ENCODE measurements at places on chromosomes 1 and 21.

DNA sequence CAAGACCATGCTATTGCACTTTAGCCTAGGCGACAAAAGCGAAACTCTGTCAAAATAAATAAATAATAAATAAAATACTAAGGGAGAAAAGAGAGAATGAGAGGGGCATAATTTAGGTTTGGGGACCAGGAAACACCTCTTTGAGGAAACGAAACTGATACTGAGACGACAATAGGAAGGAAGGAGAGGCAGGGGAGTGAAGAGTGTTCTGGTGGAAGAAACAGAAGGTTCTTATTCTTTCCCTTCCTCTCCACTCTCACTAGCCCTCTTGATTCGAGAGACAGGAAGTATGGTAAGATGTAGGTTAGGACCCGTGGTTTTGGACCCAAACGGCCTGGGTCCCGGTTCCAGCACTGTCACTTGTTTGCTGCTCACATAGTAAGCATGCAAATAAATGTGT is 1.6 kb upstream of the NKAIN1 start:
- DNase-seq: no peak

GRCh38 chr1:100794748-100795645 is 75.5 kb downstream of the VCAM1 start:
- DNase-seq: no peak

GRCh38 chr1:212797681-212798080 is 6.0 kb downstream of the TATDN3 start:
- DNase-seq: no peak

DNA sequence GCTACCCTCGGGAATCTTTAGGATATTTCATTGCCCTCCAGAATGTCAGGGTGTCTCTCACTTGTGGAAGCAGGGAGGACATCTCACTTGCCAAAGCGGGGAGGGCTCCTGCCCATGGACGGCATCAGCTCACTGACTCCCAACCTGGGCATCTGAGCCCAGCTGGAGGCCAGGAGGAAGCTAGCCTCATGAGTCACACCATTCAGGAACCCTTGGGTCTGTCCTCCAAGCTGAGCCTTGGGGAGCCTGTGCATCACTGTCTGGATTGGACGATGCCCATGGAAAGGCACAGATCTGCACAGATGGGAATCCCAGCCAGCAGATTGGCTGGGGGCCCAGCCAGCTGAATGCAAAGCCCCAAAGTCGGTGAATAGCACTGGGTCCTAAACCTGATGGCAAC is 25.2 kb downstream of the WNT3A start:
- no peak for DNase-seq

- no peak for DNase-seq
These were observed 206.8 kb downstream of the ST6GALNAC3 start for GRCh38 chr1:76281306-76281705.

DNA sequence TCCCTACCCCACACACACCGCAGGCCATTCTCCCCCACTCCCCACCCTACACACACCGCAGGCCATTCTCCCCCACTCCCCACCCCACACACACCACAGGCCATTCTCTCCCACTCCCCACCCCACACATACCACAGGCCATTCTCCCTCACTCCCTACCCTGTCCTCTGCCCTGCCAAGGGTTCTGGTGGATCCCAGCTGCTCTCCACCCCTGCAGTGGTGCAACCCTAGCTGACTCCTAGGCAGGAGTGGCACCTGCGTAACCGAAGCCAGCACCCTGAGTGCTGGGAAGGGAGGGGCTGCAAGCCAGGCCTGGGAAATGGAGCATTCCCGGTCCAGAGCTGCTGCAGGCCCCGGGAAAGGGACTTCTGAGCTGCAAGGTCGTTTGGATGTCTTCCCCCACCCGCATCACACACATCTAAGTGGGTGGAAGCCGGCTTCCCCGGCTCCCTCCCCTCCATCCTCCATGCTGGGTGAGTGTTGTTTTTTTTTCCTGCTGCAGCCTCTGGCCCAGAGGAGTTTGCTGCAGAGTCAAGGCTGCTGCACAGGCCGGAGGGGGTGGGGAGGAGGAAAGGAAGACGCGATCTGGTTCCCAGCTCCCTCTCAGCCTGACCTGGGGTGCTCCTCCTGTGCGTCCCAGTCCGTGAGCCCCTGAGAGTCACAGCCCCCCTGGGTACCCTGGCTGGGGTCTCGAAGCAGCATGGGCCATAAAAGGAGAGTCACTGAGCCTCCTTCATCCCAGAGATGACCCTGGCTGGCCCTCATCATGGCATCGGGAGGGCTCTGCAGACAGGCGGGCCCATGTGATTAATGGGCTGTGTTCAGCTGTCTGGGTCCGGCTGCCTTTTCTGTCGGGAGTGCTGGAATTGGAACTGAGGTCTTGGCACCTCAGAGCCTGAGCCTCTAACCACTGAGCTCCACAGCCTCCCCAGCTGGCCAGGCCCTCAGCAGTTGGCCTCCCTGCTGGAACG is 16.1 kb downstream of the H6PD start:
- no peak for DNase-seq

- no peak for DNase-seq
These were observed 13.2 kb downstream of the IFNLR1 start for GRCh38 chr1:24173638-24174575.

GRCh38 chr1:246786606-246787238 is 62.5 kb downstream of the SCCPDH start:
- no peak for DNase-seq

GRCh38 chr1:63908016-63908415 is 134.2 kb downstream of the ROR1 start:
- DNase-seq: no peak

- DNase-seq: no peak
These were observed 276.9 kb downstream of the SIPA1L2 start for GRCh38 chr1:232353001-232353400.

DNA sequence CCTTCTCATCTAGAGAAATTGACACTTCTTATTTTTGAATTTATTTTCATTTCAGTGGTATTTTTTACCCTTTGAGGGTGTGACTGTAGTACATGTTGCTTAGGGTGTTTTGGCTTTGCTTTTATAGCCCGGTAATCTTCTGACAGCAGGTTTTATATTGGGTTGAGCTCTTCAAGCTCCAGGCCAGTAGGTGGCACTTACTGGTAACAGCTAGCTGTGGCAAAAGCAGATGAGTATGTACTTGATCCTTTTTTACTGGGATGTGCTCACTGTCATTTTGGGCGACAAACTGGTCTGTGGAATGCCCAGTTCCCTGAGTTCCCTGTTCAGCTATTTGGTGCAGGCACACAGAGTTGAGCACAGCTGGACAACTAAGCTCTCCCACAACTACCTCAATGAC is 916.2 kb upstream of the B3GALT2 start:
- DNase-seq: no peak

DNA sequence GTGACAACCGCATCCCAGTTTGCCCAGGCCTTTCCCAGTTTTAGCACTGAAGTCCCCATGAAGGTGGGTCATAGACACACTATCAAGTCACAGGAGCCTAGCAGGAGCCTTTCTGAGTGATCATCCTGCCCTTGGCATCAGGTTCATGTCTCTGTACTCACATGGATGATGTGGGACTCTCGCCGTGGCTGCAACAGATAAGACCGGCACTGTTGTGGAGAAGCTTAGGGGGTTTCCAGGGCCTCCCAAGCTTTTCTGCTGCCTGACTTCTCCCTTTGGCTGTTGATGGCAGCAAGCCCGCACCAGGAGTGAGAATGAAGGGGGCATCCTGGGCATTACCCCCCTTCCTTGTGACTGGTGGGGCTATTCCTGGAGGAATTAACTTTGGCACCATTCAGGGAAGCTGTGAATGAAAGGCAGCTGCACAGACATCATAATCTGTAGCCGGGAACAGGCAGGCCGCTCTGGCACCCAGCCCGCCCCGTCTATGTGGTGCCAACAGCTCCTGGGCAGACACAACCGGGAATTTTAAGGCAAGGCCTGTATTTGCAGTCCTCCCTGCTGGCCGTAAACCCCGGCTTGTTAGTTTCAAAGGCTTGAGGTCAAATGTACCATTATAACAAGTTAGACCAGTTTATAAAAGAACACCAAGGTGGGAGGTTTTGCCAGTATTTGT is 148.6 kb downstream of the HUNK start:
- no peak for DNase-seq

DNA sequence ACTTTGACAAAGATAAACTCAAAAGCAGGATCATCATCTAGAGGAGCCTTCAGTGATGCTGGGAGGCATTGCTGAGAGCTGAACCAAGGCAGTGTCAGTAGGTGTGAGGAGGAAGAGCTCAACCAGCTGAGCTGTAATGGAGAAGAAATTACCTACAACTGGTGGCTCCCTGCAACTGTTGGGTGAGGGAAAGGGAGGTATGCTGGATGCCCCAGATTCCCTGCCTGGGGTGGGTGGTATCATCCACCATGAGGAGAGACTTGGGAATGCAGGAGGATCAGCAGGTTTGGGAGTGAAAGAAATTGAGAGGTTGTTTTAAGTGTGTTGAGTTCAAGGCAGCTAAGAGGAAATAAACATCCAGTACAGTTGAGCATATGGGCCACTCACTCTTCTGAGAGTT is 199.8 kb downstream of the DNM3 start:
- DNase-seq: no peak

- DNase-seq: no peak
These were observed 12.1 kb downstream of the EPHA2 start for GRCh38 chr1:16143566-16144324.

DNA sequence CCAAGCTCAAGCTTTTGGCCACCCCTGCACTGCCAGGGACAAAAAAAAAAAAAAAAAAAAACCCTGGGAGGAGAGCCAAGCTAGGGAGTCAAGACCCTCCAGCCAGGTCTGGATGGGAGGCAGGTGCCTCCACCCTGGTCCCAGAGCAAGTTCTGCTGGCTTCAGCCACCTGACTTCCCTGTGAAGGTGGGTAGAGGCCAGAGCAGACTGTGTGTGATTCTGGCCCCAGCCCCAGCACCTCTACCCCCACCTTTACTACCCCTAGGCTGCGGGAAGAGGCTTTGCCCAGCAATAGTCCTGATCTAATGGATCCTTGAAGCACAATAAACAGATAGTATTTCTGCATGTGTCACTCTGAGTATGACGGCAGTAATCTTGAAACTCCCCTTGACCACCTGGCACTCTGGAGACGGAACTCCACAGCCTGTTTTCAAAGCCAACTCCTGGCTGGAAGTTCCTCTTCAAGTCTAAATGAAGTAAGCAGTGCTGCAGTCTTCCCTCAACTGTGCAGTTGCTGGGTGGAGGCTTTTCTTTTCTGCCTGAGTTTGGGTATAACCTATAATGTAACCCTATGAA is 9.8 kb downstream of the PDZK1IP1 start:
- no peak for DNase-seq

GRCh38 chr21:45739218-45740087 is 95.9 kb downstream of the PCBP3 start:
- no peak for DNase-seq

- no peak for DNase-seq
These were observed 21.9 kb upstream of the KIF14 start for GRCh38 chr1:200642481-200642880.

DNA sequence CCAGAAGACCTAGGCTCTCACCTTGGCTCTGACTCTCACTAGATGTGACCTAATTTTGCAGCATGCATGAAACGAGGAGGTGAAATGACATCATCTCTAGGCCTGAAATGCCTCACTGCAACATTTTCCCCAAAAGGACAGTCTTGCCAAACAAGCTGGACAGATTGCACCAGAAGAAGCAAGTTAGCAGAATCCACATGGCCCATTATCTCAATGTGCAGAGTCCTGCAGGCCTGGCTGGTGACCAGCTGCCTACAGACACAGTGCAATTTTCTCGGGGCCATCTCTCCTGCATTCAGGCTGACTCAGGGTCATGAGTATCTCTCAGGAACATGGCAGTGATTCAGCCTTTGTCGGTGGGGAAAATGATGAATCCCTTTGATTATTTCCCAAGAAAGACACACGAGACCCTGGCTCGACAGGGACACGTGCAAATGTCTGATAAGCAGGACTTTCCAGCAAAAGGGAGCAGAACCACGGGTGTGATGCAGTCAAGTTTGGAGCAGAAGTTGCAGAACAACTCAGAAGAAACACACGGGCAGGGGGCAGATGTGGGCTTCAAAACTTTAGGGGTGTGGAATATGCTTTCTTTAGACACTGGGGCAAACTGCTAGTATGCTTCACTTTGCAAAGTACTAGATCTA is 38.7 kb downstream of the TRIM67 start:
- no peak for DNase-seq

GRCh38 chr1:16617778-16618580 is 4.6 kb upstream of the NBPF1 start:
- no peak for DNase-seq

DNA sequence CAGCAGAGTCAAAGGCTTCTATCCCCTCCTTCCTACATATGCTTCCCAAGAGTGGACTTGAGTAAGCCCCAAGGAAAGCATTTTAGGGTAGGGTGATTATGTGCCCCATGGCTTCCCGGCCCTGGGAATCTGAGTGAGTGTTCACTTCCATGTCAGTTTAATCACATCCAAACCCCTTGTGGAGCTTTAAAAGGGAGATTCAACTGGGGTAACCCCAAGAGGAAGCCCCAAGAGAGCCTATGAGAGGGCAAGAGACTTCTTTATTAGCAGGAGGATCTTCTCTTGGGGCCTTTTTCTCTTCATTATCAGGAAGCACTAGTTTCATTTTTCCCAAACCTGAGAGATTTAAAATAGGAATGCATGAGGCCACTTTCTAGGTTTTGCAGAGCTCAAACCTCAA is 97.0 kb upstream of the IRF2BP2 start:
- DNase-seq: no peak

DNA sequence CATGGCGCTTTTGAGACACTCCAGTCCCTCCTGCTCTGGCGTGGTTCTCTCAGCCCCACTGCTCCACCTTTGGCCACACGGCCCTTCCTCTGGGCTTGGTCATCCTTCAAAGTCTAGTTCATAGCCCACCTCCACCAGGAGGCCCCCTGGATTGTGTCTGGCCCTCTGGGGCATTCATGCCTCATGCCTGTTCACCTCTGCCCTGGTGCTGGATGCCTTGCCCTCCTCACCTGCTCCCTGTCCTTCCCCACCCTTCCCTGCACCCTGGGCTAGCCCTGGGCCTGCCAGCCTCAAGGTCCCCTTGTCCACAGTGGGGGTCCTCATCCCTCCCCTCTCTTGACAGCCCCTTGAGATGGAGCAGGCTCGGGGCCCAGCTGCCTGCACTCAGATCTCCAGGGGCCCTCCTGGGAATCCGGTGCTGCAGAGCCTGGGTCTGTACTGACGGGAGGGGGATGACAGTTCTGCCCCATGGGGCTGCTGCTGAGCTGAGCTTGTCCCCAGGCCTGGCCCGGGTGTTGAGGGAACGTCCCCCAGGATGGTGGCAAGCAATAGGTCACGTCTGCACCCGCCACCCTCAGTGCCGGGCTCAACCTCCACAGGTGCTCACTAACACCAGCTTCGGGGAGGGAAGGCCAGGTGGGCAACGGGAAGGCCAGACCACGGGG is 18.4 kb downstream of the PRXL2B start:
- DNase-seq: no peak

GRCh38 chr1:230758709-230759368 is 11.7 kb downstream of the CAPN9 start:
- no peak for DNase-seq
